ENCODE measurements at places on chromosomes 16 and 17. TPM values are rescaled to one million over a fixed set of nuclear protein-coding genes. Genes with fewer than 3 reads are reported as not detected.

Gene SLC5A11
- 0.07 TPM for total RNA-seq

Gene CRYM
- not detected for total RNA-seq

Gene TBC1D3C
- 0.20 TPM for total RNA-seq

Gene GAS2L2
- total RNA-seq, result not detected

Gene GJD3
- total RNA-seq, result 0.56 TPM

Gene TMIGD1
- not detected for total RNA-seq

Gene KPNB1
- 718 TPM for total RNA-seq

Gene RFFL
- 28.2 TPM for total RNA-seq

Gene NCBP3
- 54.2 TPM for total RNA-seq

Gene NHERF2
- 2.5 TPM for total RNA-seq

Gene RASL10B
- 1.0 TPM for total RNA-seq

Gene NT5M
- total RNA-seq, result 5.8 TPM

Gene TOM1L1
- total RNA-seq, result 0.32 TPM

Gene SPHK1
- 17.8 TPM for total RNA-seq

Gene RABEP2
- total RNA-seq, result 18.3 TPM

Gene MRTFB
- 10.4 TPM for total RNA-seq

Gene STX1B
- 0.49 TPM for total RNA-seq

Gene NMRAL1
- total RNA-seq, result 21.7 TPM

Gene KRTAP2-1
- total RNA-seq, result not detected

Gene CES4A
- 33.2 TPM for total RNA-seq

Gene MYH11
- total RNA-seq, result not detected

Gene MXRA7
- 3.8 TPM for total RNA-seq

Gene HASPIN
- 25.7 TPM for total RNA-seq

Gene SLC35G6
- total RNA-seq, result not detected

Gene KCNH4
- 1.9 TPM for total RNA-seq

Gene TTYH2
- total RNA-seq, result 6.8 TPM

Gene HYDIN
- 0.17 TPM for total RNA-seq

Gene TBX21
- 89.8 TPM for total RNA-seq

Gene PARD6A
- total RNA-seq, result 16.1 TPM

Gene CDT1
- 97.3 TPM for total RNA-seq

Gene GNAO1
- total RNA-seq, result 2.0 TPM

Gene SMIM36
- not detected for total RNA-seq

Gene MYL4
- not detected for total RNA-seq

Gene GPR179
- total RNA-seq, result not detected

Data from activated T-helper 1 cell treated with anti-CD3 and anti-CD28 coated beads, Interleukin-12 subunit alpha, Interleukin-12 subunit beta, Interleukin-2, Interleukin-4 antibody, amounts not matched to agents 30 ng/mL and 10 ng/mL and 1 ng/mL, durations not matched to agents 14 hours and 24 hours and 36 hours (primary cell).